ENCODE measurements at places on chromosomes 3 and 15. TPM values are rescaled to one million over a fixed set of nuclear protein-coding genes. Genes with fewer than 3 reads are reported as not detected.

Gene SPPL2A
- total RNA-seq: 186 TPM

Gene DUOX1
- total RNA-seq: 201 TPM

Gene C3orf20
- total RNA-seq: not detected

Gene GP9
- not detected for total RNA-seq

Gene FBXL22
- 0.92 TPM for total RNA-seq

Gene IL20RB
- total RNA-seq: 0.33 TPM
